ENCODE measurements at places on chromosomes 1 and 21.

DNA sequence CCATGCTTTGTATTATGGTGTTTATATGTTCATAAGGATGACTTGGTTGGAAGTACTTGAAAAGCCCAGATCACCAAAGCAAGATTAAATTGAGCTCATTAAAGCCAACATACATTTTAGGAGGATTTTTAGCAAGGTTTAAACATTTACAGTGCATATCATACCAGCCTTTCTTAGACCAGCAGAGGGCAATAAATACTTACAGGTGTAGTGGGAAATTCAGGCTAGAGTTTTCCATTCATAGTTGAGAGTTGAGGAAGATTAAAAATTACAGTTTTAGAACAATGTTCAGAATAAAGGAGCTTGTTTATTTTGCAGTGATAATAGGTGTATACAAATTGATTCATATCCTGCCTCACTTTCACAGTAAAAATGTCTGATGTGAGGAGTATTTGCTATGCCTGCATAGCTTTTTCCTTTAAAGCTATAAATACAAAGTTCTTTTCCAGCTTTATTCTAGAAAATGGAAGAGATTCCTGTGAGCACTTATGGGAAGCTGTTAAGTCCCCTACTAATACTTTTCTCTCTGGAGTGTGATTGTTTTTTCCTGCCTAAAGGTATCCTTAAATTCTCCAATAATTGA, 35.3 kb downstream of the DTL start:
- peak; percentile 13 for DNase-seq

GRCh38 chr1:6577831-6578525, 1.8 kb upstream of the ZBTB48 start:
- no peak for DNase-seq

- DNase-seq, result no peak
These were observed 27.5 kb downstream of the KCNC4 start for GRCh38 chr1:110237386-110238152.

GRCh38 chr1:179875596-179876299, 1.9 kb downstream of the TOR1AIP2 start:
- DNase-seq, result no peak

DNA sequence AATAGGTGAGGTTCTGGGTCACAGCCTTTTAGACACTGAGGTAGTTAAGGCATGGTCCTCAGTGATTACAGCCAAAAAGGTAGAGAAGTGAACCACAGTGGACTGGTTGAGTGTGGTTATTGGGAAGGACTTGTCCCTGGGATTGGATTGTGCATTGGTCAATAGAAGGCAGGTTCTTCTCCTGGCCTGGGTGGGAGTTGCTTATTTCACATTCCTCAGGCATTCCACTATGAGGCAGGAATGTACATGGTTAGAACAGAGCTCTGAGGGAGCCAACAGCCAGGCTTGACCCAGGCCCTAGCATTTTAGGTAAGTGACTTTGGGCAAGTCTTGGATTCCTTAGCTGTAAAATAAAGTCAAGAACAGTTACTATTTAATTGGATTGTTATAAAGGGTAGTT, 97.9 kb upstream of the MARK1 start:
- no peak for DNase-seq

Data from MV-4-11 (cell line).